Effector memory CD8-positive, alpha-beta T cell (primary cell): ENCODE measurements at places on chromosomes 2 and 18.
A peak's percentile ranks its signal among the peaks of the same experiment; 100 is the strongest.

GRCh38 chr2:15177103-15177502, 384.0 kb downstream of the NBAS start:
- peak; percentile 49 for DNase-seq

DNA sequence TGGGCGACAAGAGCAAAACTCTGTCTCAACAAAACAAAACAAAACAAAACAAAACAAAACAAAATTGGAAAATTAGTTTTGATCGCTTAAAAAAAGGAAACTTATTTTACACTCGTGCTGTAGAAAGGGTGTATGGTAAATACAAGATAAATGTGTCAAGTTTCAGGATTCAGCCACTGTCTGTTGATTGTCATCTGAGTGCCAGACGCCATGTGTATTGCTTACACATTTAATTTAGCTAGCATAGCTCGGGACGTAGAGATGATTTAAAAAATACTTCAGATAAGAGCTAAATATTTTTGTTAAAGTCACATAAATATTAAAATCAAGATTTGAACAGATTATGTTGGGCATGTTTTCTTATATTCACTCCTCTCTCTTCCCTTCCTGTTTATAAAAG, 568.1 kb upstream of the ZNF804A start:
- DNase-seq, result no peak

GRCh38 chr2:54053830-54054229, 61.6 kb upstream of the ACYP2 start:
- no peak for DNase-seq

DNA sequence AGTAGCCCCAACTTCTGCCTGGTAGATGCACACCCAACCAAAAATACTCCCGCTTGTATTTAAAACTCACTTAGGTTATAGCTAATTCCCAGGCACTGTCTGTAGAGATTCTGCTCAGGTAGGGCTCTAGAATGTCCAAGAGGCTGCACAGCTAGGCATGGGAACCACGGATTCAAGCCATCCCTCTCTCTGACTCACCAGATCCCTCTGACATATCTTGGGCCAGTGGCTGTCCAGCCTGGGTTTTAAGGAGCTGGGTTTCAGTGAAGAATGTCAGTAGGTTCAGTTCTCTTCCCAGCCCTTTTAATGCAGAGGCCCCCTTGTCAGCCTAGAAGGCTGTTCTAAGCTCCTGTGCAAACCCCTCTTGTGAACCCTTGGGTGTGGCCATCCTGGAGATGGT, 15.9 kb upstream of the IL1R1 start:
- no peak for DNase-seq

DNA sequence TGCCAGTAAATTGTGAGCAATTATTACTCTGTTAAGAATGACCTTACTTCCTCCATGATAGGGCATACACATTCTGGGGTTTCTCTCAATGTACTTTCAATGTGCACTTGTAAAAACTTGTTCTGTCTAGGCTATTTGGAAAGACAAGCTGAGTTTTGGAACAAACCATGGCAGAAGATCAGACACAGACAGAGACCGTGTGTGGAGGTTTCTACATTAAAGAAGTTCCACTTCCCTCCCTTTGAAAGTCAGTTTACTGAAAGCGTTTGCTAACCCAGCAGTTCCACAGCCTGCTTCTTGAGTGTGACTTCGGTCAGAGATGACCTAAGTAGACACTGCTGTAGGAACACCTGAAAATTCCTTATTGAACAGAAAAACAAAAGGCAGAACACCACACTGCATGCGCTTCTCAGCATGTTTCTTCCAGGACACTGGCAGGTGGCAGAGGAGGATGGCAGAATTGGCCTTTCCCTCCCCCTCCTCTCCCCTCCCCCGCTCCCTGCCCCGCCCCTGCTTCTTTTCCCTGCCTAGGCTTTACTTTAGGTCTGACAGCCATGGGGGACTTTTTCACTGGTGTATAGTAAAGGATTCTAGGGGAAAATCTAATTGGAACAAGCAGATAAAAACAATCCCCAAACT, 109.8 kb downstream of the NOL10 start:
- DNase-seq, result no peak

- DNase-seq, result no peak
These were observed 80.3 kb downstream of the CDCA7 start for GRCh38 chr2:173434762-173435569.

GRCh38 chr2:54725343-54726099, 2.1 kb downstream of the EML6 start:
- no peak for DNase-seq

DNA sequence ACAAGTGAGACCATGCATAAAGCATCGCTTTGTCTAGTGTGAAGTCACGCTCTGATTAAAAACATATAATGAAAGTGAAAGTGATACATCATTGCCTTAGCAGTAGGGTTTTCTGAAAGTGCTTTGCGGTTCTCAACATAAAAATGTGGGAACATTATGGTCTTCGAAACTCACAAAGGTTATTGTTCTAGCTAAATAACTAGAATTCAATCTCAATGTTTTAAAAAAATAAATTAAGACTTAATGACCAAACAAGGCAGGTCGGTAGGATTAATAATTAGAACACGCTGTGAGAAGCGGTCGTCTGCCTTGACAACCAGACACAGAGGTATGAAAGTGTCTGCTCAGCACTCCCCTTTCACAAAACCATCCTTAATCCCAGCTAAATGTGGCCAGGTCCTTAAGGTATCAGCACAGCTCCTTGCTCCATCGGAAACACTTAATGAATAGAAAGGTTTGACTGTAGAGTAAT, 42.2 kb downstream of the KLHL14 start:
- DNase-seq, result no peak

DNA sequence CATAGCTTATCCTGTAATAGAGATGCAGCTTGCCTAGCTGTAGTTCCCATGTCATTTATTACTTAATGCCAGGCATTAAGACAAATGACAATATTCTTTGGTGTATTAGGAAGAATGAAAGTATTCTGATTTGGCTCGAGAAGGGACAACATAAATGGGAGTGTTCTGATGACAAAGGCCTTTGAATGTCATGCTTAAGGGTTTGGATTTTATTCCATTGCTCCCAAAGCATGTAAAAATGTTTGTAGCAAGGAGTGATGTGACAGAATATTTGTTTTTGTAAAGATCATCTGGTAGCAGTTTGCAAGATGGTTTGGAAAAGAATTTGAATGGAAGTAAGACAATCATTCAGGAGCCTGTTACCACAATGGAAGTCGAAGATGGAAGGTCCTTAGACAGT, 30.4 kb downstream of the EEF1B2 start:
- DNase-seq, result no peak

DNA sequence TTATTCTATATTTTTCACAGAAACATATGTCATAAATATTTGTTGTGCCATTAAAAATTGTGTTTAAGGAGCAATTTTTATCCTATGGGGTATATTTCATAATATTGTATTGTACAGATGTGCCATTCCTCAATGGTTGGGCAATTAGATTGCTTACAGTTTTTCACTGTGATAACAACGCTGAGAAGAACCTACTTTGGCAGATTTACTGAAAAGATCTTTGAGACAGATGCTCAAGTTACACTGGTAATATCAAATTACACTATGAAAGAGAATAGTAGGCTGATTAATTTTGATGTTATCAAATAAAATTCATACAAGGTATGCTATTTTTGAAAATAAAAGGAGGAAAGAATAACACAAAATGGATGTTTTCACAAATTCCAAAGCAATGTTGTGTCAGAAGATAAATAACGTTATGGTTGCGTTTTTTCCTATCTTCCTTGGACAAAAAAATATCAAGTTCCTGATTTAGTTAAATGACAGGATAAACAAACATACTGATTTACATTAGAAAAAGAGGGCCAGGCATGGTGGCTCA, 335.1 kb upstream of the ZNF521 start:
- DNase-seq, result no peak

DNA sequence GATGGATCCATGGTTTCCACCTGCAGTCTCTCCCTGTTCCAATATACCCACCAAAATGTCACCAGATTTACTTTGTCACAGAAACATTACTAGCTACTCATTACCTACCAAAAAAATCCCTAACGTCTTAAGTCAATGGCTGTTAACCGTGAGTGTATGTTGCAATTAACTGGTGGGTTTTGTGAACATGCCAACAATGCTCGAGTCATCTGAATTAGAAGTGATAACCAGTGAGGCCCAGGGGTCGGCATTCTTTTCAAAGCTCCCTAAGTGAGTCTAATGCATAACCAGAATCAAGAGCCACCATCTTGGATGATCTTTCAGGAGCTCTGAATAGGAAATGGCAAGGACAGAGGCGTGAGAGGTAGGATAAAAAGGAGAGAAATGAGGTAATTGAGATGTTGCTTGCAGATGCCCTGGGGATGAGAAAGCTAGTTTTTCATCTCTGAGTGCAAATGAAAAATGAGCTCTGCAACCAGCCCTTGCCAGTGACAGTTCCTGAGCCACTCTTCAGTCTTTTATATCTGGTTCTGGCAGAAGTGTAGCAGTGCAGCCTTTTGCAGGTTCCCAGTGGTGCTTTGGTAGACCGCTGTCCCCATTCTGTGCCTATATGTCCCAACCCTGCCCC, 130.0 kb upstream of the RND3 start:
- DNase-seq, result no peak

GRCh38 chr18:12960853-12961397, 13.1 kb downstream of the SEH1L start:
- DNase-seq, result no peak

GRCh38 chr2:26770986-26771586, 7.0 kb downstream of the SLC35F6 start:
- no peak for DNase-seq

DNA sequence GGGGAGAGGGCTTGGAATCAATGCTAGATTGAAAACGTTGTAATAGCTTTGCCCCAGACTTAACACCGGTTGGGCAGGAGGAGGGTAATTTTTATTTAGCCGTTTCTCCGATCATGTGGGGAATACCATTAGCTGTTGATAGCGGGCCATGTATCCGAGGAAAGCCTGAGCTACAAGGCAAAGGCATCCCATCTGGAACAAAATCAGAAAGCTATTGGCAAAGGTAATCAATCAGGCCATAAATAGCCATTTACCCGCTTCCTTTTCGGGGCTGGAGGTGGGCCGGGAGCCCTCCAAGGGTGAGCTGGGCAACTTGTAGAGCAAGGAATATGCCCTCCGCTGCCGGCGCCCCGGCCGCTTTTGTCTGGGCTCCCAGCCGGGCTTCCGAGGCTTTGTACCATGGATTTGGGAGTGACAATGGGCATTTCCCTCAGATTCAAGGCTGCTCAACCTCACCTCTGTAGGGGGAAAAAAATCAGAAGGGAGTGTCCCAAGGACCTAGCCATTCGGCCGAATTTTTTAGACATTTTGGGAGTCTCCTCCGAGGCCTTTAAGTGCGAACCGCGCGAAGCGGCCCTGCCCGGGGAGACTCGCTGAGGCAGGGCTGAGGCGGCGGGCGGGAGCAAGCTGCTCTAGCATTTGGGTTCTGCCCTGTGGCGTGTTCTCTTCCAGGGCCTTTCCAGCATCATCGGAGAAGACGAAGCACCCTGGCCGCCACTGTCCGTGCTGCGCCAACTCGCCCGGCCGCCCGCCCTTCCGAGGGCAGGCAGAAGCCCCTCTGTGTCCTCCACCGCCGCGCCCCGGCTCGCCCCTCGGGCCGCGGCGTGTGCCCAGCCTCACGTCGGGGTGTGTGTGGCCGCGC, 1.1 kb upstream of the HOXD9 start:
- no peak for DNase-seq

- DNase-seq, result no peak
These were observed 382.8 kb upstream of the NXPH2 start for GRCh38 chr2:139162957-139163356.

- DNase-seq, result no peak
These were observed 156.6 kb downstream of the DYSF start for GRCh38 chr2:71609958-71610357.

- no peak for DNase-seq
These were observed 132.7 kb downstream of the HDAC4 start for GRCh38 chr2:239268082-239268481.

- no peak for DNase-seq
These were observed 45.3 kb downstream of the LRRFIP1 start for GRCh38 chr2:237672731-237673129.

- no peak for DNase-seq
These were observed 13.7 kb downstream of the VAPA start for GRCh38 chr18:9927392-9928063.

- DNase-seq, result no peak
These were observed 237.3 kb downstream of the PID1 start for GRCh38 chr2:229033816-229034215.
